ENCODE measurements at places on chromosomes 6 and 20.

GRCh38 chr6:38997128-38997761 lies 51.3 kb upstream of the GLP1R start:
- no peak for DNase-seq

- DNase-seq: no peak
These were observed 553 bp downstream of the ZSCAN16 start for GRCh38 chr6:28124971-28125353.

GRCh38 chr6:100099189-100100074 lies 105.4 kb upstream of the MCHR2 start:
- DNase-seq: peak; percentile 35

GRCh38 chr6:35511562-35511941 lies 1.1 kb downstream of the TULP1 start:
- no peak for DNase-seq

DNA sequence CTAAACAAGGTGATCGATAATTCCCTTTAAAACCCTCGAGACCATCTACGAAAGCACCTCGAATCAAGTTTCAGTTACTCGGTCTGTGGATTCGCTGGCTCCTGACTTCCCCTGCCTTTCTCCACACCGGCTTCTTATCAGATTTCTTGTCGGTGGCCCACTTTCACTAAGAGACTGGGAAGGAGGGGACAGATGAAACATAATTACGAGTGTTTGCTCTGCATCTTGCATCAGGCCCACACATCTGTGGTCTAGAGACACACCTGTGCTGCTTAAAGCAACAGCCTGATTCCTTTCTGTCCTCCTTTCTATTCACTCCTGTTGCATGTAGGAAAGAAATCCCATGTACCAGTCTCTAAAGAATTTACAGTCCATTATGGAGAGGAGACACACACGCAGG lies 37.7 kb downstream of the INSM1 start:
- no peak for DNase-seq

- DNase-seq: no peak
These were observed 74.1 kb downstream of the SULF2 start for GRCh38 chr20:47711046-47711752.

- DNase-seq: peak; percentile 70
These were observed 65.2 kb downstream of the CDS2 start for GRCh38 chr20:5191829-5192569.

DNA sequence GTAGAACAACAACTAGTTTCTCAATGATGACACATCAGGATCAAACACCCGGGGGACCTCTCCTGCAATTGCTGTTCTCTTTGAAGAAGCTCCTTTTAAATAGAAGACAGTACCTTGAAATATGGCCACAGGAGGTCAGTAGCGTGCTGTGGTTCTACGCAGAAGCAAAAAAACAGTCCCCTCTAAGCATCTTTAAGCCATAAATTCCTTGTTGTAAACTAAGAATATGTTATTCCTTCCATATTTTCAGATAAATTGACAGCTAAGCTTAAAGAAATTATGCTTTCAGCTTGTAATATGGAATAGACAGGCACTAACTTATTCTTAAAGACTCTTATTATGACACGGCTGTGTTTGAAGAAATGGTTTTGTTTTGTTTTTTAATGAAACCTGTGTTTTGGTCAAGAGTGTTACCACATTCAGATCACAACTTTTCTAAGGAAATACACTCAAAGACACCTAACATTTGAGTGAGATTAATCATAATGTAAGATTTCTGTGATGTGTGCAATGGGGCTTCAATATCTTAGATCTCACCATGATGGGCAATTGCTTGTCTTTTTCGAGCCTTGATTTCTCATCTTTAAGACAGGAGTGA lies 49.7 kb upstream of the IL20RA start:
- DNase-seq: peak; percentile 85

DNA sequence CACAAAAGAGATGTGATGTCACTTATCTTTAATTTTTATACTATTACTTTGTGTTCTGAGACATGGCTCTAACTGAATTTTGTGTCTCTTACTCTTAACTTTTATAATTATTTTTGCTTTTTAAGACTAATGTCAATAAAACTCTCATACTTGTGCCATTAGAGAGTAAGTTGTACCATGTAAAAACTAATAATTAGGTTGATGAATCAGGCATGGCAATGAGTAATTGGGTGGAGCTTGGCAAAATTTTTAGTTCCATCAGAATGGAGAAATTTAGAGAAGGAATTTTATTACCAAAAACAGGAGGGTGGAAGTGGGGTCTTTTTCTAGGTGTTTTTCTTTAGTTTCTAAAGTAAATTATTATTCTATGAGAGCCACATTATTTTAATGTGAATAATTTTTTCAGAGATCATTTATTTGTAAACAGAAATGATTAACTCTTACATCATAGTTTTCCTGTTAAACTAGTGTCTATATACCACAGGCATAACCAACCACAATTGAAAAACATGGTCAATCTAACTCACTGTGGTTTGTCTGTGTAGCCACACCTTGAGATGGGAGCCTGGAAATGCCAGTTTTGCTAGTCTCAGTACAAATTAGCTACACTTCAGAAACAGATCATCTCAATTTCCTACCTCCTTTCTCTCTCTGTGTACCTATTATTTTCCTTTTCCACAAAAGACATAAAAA lies 51.8 kb downstream of the ELOVL4 start:
- DNase-seq: no peak

DNA sequence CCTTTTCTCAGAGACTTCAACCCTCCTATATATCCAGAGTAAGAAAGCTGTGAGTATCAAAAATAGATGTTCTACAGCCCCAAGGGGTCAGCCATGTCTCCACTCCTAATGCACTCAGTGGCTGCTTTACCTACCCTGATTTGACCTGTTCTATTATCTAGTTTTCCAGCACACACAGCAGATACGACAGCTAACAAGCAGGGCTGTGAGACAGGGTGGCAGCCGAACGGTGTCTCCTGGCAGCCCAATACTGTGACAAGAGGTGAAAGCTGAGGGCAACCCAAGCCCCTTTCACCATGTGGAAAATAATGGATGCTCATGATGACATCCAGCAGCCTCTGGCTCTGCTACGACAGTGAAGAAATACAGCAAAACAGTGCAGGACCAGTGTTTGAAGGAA lies 67.9 kb downstream of the KIF13A start:
- DNase-seq: no peak

- DNase-seq: no peak
These were observed 167.4 kb upstream of the OLIG3 start for GRCh38 chr6:137661601-137662000.

DNA sequence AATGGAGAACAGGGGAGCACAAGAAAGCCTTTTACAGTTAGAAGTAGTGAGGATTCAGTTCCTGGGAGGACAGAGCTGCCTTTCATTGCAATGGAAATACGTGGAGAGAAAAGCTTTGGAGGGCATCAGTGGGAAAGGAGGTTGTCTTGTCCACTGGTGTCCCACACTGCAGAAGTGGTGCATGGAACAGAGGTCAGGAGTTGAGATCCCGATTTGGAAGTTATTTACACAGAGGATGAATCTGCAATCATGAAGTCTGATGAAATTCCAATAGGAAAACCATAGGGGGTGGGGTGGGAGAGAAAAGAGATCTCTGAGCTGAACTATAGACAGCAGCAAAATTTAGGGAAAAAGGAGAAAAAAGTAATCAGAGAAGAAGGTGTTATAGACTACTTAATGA lies 33.6 kb downstream of the ADGRG6 start:
- DNase-seq: no peak

DNA sequence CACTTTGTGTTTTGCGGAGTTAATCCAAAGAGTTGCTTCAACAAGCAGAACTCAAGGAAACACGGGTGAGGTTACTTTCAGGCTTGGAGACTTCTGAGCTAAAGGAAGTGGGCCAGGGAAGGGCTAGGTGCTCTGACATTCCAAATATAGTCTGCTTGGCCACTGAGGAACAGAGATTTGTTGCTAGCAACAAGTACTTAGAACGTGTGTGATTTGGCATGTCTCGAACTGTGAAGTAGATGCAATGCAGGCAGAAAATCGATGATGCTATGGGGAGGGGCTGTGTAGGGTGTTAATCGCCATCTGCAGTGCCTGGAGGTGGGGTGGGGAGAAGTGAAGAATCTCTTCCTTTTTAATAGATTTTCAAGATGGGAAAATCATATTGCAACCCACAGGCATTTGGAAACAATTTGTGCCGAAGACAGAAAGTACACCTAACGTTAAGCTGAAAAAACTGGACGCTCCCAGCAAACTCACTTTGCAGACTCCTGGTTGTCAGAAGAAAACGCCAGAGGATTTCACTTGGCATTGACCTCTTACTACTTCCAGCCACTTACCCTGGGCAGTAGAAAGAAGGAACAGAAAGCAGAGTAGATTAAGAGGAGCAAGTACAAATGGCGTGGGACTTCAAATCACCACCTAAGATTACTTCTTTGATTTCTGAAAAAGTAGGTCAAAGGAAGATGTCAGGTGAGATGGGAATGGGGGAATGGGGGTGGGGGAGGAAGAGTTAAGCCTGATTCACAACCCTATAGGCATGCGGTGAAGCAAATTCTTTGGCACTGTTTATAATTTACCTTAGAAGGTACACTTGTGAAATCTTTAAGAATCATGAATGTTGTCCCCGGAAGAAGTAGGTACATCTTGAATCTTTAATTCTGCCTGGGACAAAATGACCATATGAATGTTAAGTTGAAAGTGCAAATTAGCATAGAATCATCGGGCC lies 314.1 kb downstream of the CD83 start:
- no peak for DNase-seq

DNA sequence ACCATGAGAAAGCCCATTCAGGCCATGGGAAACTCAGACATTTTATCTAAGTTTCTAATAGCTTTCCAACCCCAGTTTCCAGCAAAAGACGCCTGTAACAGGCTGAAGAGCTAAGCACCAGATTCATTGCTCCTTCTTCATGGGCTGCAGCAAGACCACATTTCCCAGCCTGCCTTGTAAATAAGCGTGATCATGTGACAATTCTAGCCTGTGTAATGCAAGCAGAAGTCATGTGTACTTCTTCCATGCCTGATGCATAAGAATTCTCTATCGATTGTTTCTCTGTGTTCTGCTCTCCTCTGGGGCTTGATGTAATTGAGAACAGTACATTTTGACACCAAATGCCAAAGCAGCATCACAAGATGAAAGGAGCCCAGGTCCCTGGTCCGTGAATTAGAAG lies 6.8 kb downstream of the PCSK2 start:
- DNase-seq: no peak

GRCh38 chr6:16950302-16950701 lies 151.5 kb upstream of the STMND1 start:
- DNase-seq: no peak

DNA sequence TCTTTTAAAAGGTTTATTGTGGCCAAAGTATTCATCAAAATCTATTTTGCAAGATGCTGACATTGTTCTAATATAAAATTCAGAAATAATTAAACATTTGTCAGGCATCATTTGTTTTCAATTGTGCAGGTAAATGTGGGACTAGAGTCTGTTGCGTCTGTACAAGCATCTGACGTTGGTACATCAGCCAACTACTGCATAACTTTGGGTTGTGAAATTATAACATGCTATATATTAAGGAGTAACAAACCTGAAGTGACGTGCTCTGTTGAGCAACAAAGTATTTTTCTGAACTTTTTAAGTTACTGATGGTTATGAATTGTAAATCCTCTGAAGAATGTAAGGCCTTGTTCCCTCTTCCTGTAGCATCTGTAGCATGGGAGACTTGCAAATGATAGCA lies 66.0 kb downstream of the RNF182 start:
- DNase-seq: no peak

- no peak for DNase-seq
These were observed 14.8 kb upstream of the SERPINB9 start for GRCh38 chr6:2917801-2918445.

DNA sequence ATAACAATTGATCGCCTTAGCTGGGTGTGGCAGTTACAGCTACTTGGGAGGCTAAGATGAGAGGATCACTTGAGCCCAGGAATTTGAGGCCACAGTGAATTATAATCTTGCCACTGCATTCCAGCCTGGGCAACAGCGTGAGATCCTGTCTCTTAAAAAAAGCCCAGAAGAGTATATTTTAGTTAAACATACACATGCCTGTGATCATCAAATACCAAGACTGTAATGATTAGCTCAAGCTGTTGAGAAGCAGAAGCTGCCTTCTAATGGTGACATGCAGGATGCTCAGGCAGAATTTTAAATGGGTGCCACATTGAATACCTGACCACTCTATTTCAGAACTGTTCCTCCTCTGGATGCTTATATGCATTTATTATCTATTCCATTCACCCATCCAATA lies 8.9 kb upstream of the TMEM14A start:
- DNase-seq: no peak

DNA sequence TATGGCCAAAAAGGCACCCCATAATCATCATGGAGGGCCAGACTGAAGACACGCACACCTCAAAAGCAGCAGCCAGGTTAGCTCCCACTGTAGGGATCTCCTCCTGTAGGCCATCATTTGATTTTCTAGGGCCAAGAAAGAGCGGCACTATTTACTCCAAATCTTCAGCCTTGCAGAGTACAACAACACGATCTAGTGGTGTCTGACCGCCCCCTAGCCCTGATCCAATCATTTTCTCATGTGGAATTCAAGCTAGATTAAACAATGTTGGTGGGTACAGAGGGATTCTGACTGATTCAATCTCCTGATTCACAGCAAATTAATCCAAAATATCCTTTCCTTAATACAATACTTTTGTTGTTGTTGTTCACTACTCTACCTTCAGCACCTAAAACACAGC lies 12.5 kb downstream of the GNAS-AS1 start:
- DNase-seq: no peak

GRCh38 chr6:33297956-33298772 lies 578 bp downstream of the RGL2 start:
- DNase-seq: no peak

DNA sequence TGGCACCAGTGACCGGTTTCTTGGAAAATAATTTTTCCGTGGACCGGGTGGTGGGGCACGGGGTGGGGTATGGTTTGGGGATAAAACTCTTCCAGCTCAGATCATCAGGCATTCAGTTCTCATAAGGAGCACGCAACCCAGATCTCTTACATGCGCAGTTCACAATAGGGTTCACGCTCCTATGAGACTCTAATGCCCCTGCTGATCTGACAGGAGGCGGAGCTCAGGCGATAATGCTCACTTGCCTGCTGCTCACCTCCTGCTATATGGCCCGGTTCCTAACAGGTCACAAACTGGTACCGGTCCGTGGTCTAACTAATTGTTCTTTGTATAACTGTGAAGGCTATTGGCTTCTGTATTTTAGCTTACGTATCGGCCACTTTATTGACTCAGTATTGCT lies 51.7 kb downstream of the VSTM2L start:
- DNase-seq: no peak

DNA sequence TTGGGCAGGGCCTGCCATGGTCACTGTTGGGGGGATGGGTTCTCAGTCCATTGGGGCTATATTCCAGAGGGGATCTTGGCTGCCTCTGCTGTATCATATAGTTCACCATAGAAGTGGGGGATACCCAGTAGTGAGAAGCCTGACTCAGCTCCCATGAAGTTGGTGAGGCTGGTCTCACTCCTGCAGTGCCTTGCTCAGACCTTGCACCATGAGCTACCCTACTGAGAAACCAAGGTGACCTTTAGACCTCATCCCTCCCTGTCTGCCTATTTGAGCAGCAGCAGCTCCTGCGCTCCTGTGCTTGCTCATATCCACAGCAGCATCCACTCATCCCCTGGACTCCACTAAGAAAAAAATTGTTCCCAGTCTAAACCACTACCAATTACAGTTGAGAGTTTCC lies 56.0 kb upstream of the HEY2 start:
- no peak for DNase-seq

GRCh38 chr6:127695108-127695507 lies 118.1 kb downstream of the C6orf58 start:
- no peak for DNase-seq
